ENCODE measurements at places on chromosomes 3 and 15.

- DNase-seq: no peak
Measured at GRCh38 chr15:101675796-101676582, 23.8 kb upstream of the TM2D3 start.

GRCh38 chr15:85956532-85957275, 123.0 kb upstream of the AGBL1 start:
- no peak for DNase-seq

DNA sequence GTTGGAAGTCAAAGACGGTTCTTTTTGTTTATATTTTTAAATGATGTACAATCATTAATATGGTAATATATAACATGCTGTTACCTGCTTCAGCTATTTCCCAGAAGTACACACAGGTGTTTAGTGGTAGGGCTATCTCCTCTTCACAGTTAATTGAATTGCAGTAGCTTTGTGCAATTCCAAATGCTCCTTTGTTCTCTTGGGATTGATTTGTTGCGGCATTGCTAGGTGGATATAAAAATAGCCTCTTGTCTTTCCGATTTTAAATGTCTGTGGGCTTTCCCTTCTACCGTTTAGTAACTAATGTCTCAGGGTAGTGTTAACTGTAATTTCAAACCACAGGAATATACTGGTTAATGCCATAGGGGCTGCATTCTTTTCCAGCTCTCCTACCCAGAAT, 307.6 kb upstream of the SLITRK3 start:
- no peak for DNase-seq

- no peak for DNase-seq
Measured at GRCh38 chr15:72318408-72318942, 1.5 kb downstream of the CELF6 start.

DNA sequence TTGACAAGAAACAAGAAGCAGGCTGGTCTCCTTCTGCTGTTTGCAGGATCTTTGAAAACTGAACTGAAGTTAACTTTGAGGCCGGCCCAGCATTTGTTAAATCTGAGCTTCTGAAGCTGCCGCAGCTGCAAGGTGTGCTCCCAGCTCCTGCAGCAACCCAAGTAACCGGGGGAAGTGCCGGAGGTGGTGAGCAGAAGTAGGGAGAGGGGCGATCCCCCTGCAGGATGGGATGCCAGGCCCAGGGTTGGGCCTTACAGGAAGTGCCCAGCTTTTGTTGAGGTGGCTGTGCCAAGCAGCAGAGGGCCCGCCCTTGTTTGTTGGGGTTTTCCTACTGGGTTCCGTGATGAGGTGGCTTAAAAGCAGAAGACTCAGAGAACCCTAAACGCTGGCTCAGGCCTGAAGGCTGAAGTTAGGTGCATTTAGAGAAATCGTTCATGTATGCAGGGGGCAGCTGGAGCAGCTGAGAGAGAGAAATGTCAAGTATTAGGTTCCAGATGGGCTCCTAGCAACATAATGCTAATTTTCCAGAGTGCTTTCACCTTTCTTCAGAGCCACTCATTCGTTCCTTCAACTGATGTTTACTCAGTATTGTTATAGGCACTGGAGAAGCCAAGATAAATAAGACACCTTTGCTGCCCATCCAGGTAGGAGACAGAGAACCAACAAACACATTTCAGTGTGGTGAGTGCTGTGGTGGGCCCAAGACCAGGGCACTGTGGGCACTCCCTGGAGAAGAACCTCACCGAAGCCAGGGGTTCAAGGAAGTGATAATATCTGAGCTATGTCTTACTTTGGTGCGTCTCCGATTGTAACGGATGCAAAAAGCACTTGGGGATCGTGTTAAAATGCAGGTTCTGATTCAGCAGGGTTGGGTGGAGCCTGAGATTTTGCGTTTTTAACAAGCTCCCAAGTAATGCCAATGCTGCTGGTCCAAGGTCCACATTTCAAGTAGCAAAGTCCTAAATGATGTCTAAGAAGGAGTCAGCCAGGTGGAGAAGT, 42.2 kb upstream of the PLCL2 start:
- DNase-seq: peak; percentile 80

- peak; percentile 20 for DNase-seq
Measured at GRCh38 chr3:32684029-32684799, 774 bp upstream of the CNOT10 start.

DNA sequence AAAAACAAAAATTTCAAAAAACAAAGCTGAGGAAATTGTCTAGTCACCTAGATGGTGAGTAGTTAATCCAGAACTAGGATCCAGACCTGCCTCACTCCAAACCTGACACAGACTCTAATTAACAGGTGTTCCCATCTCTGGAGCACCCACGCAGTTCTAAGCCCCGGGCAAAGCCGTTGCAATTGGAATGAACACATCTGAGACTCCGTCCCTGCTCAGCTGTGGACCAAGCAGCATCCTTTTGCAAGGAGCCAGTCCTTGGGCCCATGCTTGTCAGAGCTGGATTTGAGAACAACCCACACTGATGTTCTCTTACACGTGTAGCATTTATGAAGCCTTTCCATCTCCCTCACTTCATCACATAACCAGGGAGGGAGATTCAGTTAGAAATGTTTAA, 54.8 kb downstream of the LMCD1 start:
- DNase-seq: no peak

- DNase-seq: no peak
Measured at GRCh38 chr3:66761093-66761780, 236.9 kb upstream of the KBTBD8 start.

DNA sequence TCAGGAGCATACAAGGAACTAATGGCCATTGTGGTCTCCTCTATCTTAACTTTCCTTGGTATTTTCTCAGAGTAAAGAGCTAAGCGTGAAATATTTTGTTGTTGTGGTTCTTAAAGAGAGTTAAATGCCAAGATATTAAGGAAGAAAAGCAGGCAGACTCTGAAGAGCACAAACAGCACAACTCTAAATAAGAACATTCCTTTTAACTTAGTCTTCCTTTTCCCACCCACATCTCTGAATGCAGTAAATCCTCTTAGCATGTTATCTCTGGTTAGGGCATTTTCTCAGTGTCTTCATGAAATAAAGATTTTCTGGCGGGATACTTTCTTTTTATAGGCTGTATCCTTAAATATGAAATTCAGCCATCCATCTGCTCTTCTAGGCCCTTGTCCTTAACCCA, 1.5 kb downstream of the GPR87 start:
- no peak for DNase-seq
